NCI-H526 (cell line): ENCODE measurements at places on chromosomes 7 and 10.

DNA sequence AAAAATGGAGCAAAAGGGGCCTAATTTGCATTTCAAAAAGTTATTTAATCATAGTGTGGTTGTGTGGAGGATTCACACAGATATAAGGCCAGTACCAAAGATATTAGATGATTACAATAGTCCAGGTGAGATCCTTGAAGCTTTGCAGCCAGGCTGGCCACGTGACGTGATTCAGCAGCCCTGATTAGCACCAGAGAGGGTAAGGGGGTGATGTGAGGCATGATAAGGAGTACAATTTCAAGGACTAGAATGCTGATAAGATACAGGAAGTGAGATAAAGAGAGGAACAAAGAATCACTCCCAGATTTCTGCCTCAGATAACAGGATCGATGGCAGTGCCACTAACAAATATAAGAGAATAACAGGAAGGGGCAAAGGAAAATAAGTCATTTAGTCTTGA is 108.4 kb upstream of the PALS2 start:
- no peak for DNase-seq

GRCh38 chr7:106056513-106057203 is 55.5 kb downstream of the SYPL1 start:
- DNase-seq: peak; percentile 91

GRCh38 chr7:85001495-85002345 is 185.1 kb downstream of the SEMA3D start:
- no peak for DNase-seq

DNA sequence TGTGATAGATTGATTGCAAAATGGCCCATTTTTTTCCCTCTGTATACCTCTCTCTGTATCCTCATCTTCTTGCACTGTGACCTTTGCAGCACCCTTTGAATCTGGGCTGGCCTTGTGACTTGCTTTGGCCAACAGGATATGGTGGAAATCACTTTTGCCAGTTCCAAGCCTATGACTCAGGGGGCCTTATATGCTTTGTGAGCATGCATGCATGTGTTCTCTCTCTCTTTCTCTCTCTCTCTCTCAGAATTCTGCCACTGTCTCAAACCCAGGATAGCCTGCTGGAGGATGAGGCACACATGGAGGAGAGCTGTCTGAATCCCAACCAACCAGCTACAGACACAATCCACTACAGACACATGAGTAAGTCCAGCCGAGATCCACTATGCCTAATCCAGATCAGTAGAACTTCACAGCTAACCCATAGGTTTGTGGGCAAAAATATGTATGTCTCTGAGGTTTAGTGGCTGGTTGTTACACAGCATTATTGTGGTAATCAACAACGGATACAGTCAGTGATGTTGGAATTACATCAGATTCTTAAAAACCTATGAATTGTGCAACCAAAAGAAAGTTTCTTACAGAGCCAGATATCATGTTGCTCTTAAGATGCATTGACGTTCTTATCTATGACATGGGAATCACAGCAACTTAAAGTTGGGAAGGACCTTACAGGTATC is 41.8 kb upstream of the ABCB4 start:
- DNase-seq: no peak

GRCh38 chr7:90007831-90008230 is 146.4 kb upstream of the STEAP1 start:
- DNase-seq: no peak

DNA sequence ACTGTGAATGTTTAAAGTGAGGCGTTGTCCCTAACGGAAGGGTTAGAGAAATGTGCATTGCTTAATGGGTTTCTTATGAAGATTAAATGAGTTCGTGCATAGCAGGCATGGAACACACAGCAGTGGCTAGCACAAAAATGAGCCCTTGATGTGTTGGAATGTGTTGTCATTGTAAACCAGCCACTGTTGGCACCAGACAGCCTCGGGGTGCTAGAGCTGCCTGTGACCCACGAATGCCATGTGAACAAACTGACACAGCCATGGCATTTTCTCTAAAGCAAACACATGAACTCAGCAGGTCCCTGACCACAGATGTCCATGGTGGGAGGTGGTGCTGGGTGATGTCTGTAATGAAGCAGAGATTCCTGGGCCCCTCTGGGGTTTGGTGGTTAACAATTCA is 111.1 kb upstream of the DPP6 start:
- DNase-seq: no peak

DNA sequence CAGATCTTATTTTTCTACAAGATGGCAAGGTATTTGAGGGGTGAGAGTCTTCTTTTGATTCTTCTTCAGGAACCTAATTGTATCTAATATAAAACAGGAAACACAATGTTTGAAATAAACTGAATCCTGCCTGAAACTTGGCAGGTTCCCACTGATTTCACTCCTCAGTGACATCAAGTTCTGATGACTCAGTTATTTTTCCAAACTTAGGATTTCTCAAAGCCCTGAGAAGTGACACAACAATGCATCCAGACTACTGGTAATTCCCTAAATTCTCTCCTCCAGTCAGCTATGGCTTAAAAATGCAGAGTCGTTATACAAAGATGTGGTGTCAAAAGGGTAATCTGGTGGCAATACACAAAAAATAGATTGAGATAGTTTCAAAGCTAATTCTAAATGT is 80.9 kb downstream of the ABLIM1 start:
- no peak for DNase-seq

DNA sequence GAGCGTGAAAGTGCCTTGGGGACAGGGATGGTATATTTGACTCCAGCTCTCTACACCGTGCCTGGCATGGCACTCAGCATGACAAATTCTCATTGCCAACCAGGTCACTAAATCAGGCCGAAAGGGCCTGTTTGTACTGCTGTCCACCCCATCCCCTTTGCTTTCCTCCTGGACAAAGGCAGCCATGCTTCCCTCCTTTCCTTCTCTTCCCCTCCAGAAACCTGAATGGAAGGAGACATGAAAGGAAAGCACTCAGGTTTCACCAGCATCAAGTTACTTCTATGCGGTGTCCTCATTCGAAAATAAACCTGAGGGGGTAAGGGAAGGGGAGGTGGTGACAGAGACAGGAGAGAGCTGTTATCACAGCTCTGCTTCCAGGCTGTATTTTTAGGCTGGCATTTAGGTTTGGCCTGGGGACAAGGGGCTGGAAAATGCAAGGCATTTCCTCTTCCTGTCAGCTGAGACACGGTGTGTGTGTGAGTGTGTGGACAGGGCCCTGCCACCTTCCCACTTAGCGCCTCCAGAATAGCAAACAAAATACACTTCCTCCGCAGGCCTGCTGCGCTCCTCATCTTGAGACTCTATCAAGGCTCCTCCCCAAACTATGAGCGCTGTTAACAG is 79.9 kb upstream of the COL13A1 start:
- DNase-seq: no peak
